Activated CD4-positive, alpha-beta T cell treated with anti-CD3 and anti-CD28 coated beads for 4 hours (primary cell): ENCODE measurements at places on chromosomes 6 and 20.

DNA sequence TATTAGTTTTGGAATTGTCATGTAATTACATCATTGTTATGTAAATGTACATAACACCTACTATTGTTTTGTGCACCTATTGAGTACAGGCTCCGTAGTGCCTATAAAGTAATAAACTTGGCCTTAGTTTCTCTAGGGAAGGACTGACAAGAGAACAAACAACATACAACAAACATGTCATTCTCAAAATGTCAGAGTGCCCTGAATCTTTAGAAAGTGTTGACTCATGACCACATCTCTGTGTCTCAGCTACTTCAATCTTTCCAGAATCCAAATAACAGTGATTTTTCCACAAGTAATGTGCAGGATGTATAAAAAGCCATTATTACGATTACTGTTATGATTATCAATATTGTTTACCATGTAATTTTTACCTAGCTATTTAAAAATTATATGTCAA is 17.2 kb downstream of the LAMP5 start:
- DNase-seq, result no peak

- no peak for DNase-seq
Observed at GRCh38 chr6:80480421-80481157, 374.1 kb downstream of the BCKDHB start.

DNA sequence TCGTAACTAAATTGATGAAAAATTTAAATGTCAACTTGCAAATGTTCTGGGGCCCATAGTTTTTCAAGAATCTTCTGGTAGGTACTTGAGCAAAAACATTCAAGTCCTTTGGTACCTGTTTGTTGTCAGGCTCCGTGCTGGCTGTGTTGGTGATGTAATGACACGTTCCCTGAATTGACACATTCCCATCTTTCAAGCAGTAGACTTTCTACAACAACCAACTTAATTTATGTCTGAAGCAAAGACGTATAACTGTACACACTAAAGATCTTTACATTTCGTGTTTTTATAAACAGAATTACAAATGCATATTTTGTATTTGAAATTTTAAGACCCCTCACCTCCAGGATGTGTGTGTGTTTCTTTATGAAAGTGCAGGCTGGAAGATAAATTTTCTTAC is 49.5 kb downstream of the NCOA3 start:
- no peak for DNase-seq

DNA sequence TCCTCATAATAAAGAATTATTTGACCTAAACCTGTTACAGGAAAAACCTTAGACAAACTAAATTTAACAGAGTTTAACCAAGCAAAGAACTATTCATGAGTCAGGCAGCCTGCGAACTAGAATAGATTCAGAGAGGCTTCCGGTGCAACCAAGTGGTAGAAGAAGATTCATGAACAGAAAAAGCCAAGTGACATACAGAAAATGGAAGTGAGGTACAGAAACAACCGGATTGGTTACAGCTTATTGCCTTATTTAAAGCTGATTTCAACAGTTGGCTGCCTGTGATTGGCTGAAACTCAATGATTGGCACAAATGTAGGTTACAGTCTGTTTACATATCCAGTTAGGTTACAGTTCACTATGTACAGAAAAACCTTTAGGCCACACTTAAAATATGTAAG is 10.1 kb downstream of the PPP1R3G start:
- DNase-seq, result no peak

GRCh38 chr20:63189322-63189642 is 26.6 kb downstream of the YTHDF1 start:
- DNase-seq, result no peak

DNA sequence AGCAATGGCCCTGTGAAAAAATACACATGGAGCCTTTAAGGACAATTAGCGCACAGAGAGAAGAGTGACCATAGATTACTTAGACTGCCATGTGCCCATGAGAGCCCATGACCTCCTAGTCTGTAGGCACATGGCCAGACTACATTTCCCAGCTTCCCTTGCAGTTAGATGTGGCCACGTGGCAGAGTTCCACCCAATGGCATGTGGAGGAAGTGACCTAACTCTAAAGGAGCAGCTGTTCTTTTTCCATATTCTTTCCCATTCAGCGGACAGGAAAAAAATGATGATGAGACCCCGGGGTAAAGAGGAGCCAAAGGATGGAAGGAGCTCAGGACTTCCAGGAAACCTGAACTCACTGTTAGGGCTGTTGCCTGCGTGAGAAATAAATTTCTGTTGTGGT is 116.6 kb downstream of the CBLN4 start:
- no peak for DNase-seq

- no peak for DNase-seq
Observed at GRCh38 chr6:3403238-3404173, 53.3 kb downstream of the SLC22A23 start.

DNA sequence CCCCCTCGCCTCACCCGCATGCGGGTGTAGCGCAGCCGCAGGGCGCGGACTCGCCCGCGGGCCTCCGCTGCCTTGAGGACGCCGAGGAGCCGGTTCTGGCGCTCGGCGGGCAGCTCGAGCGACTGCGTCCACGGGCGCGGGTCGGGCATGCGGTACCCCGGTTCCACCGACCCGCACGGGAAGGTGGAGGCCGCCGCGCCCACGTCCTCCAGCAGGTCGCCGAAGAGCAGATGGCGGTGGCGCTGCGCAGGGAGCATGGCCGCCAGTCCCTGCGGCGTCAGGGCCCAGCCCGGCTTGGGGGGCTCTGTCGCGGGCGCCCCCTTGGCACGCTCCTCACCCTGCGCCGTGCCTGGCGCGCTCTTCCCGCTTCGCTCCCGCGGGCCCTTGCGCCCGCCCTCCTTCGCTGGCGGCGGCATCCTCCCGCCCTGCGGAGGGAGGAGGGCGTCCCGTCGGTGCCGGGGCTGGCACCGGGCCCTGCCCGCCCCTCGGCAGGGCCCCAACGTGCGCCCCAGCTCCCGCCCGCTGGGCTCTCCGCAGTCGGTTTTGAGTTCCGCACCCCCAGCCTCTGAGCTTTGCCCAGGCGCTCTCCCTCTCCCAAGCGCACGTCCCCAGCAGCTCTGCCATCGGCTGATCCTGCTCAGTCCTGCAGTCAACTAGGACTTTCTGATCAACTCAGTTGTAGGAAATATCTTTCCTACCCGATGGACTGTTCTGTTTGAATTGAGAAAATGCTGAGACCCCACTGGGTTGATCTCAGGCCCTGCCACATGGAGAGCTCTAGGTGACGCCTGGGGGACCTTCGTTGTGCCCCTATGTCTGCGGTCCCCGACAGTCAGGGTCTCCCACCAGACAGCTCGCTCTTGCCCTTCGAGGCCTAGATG is at the start of gene LKAAEAR1:
LKAAEAR1 (minus strand) TSS at position 595 of the 881 bp plus-strand sequence; CDS start at position 416, 179 bp downstream.
- no peak for DNase-seq

DNA sequence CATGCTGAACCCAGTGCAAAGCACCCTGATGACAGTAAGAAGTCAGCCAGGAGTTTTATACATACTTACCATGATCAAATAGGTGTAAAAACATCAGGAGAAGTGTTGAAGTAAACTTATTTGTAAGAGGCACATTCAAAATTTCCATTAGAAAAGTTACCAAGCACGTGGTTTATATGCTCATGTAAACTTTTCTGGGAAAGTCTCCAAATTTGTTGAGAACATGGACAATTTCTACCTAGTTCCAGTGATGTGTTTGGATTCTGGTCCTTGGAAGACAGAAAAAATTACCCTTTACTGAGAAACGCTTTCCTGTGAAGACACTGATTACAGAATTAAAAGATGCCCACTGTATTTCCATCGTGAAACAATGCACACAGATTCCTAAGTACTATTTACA is 288.9 kb upstream of the CDH4 start:
- no peak for DNase-seq

- DNase-seq, result no peak
Observed at GRCh38 chr20:21049305-21049828, 56.8 kb downstream of the LINC00237 start.

DNA sequence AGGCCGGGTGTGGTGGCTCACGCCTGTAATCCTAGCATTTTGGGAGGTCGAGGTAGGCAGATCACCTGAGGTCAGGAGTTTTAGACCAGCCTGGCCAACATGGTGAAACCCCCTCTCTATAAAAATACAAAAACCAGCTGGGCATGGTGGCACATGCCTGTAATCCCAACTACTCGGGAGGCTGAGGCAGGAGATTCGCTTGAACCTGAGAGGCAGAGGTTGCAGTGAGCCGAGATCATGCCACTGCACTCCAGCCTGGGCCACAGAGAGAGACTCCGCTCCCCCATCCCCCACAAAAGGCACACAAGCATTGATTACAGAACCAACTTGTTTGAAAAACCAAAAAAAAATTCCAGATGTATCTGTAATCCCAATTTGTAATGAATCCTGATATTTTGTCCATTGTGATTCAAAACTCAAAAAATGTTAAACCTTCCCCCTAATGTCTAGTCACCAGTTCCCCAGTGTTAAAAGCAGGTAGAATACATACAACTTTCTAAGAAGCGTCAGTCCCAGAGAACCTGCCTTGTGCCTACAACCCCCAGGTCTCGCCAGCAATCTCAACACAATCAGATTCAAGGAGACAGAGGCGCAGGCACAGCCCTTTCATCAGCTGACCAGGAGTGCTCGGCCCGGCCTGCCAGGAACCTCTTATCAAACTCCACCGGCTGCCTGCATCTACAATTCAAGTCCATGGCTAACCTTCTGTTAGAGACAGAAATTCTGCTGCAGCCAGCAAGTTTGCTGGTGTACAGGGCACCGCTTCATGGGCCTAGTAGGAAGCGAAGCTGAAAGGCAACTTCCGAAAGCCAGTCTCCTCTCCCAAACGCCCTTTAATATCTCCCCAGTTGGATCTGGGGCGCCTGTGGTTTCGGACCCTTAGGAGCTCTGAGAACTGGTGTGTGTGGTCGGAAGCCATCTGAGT is 2.1 kb downstream of the EZR start:
- no peak for DNase-seq

DNA sequence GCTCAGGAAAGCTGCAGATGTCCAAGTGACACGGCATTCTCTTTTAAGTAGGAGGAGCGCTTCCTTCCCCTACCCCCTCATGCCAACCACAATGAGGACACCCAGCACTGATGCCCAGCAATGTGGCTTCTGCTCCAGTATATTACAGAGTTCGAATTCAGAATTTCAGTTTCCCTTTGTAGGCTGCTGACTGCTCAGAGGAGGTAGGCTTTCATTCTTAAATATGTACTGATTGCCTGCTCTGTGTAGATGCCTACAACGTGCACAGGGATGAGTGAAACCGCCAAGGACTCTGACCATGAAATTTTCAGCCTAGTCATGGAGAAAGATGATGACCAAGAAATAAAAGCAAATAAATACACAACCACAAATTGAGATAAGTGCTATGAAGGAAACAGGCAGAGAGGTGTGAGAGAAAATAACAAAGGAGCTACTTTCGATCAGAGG is 50.9 kb upstream of the TNFAIP3 start:
- DNase-seq, result no peak

GRCh38 chr6:55182016-55182650 is 7.8 kb downstream of the HCRTR2 start:
- DNase-seq, result no peak

GRCh38 chr20:5327356-5327755 is 10.6 kb upstream of the PROKR2 start:
- no peak for DNase-seq

DNA sequence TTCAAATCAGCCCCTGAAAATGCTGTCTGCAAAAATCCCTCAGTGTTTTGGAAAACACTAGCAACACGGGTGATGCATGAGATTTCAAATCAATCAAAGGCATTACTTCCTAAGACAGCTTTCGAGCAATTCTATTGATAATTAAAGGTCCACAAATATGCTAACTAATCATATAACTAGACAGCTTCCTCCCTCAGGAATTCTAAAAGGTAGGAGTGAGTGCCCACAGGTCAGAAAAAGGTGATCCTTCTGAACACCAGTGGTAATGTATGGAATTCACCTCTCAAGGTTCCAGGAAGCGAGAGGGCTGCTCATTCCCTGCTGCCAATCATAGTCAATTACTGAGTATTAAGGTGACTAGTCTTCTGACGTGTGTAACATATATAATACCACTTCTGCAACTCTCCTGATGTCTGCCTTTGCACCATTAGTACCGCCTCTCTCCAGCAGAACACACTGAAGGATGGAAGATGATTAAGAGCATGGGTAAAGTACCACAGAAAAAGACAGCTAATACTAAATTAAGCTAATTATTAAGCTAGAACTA is 16.4 kb downstream of the MAN1A1 start:
- DNase-seq, result no peak

DNA sequence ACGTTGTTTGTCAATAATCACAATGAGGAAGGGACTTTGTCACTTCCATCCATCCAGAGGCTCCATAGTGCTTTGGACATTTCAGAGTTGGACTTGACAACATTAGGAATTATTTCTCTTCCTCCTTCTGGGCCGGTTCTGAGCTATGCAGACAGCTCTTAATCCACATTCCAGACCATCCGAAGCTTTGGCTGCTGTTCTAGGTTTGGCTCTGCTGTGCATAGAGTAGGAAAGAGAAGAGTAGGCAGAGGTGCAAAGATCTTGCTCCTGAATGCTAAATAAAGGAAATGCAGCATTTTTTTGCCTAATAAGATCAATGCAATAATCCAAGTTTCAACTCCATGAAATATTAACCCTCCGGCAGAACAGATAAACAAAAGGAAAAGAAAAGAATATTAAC is 251.8 kb upstream of the PRND start:
- DNase-seq, result no peak

GRCh38 chr6:150622941-150623874 is 23.5 kb downstream of the PLEKHG1 start:
- DNase-seq, result no peak

DNA sequence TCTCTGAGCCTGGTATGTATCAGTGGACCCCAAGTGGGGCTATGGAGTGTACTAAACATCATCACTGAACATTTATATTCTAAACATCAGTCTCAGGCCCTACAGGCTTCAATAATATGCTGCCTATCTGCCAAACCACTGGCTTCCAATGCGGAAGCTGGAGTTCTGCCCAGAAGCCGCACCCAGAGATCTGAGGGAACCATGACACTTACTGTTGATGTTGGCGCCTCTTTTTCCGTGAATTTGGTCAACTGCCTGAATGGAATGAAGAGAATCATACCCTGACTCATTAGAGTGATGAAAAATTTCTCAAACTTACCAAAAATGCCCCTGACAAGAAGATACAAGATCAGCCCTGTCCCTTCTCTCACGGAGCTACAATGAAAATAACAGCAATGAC is 66.2 kb downstream of the SLC22A23 start:
- DNase-seq, result no peak

- no peak for DNase-seq
Observed at GRCh38 chr6:111121789-111122350, 34.6 kb downstream of the SLC16A10 start.

GRCh38 chr6:17881085-17881858 is 106.2 kb downstream of the KIF13A start:
- DNase-seq, result no peak

DNA sequence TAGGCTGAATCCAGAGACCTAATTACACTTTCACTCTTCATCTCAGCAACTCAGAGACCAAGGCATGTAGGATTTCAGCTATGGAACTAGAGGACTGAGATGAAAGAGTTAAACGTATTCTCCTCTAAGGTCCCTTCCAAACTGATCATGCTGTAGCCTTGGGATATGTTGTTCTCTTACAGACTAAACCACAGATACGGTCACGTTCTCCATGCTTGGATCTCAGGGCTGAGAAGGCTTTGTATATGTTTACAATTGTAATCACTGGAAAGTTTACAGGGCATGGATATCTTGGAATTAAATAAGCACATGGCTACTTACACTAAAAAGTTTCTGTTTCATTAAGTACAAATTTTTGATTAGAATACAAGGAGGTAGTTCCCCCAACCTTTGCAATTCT is 50.1 kb downstream of the PKIB start:
- no peak for DNase-seq

GRCh38 chr6:3032986-3033385 is 33.3 kb downstream of the NQO2 start:
- DNase-seq, result no peak

- no peak for DNase-seq
Observed at GRCh38 chr6:136582711-136583471, 32.7 kb upstream of the MAP7 start.
